ENCODE measurements at places on chromosomes 6 and 20. TPM values are rescaled to one million over a fixed set of nuclear protein-coding genes. Genes with fewer than 3 reads are reported as not detected.
A peak's percentile ranks its signal among the peaks of the same experiment; 100 is the strongest.

DNA sequence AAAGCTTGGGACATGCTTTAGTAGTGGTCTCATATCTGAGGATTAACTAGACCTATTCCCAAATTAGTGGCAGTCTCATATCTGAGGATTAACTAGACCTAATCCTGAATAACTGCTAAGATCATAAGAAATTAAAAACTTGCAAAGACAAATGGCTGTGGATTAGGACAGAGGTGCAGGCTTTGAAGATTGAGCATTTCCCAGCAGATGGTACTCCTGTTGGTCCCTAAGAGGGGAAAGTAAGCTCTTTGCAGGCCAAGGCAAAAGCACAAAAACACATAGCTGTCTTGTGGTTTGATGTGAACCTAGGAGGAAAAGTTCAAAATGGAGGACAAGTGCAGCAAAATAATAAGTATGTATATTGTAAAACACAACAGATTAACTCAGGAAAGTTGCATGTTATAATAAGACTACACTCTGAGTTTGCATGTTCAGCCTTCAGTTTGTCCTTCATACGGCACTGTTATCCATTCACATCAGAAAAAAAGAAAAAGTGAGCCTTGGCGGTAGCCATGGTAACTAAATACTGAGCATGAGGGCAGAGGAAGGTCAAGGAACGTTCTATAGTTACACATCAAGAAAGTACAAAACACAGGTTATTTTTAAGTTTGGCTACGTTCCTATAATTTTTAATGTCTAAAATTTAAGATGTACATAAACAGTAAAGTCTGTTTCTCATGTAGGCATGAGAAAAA lies 62.8 kb downstream of the FILIP1 start:
- no peak for DNase-seq
- H3K4me1 ChIP-seq: peaks cover 4% of the 10 kb centered on the region
- H3K36me3 ChIP-seq: peaks cover 4% of the 10 kb centered on the region
- H3K4me3 ChIP-seq: no peak overlapping the region
- peaks cover 7% of the 10 kb centered on the region for H3K27me3 ChIP-seq

DNA sequence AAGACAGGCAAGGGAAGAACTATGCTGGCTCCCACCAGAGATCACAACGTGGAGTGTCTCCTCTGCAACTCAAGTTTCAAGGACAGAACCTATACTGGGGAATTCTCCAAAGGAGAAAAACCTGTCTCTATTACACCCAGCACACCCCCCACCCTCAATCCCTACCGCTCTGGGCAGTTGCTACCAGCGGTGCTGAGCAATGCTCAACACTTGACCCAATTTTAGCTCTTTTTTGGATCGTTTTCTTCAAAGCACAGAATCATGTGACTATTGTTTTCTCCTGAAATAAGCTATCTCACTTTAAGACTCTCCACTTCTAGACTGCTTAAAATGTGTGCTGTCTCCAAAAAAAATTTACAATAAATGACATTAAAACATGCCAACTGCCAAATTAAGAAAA lies 23.3 kb downstream of the MAP7 start:
- H3K4me3 ChIP-seq: no peak overlapping the region
- H3K36me3 ChIP-seq: no peaks in the 10 kb centered on the region
- peaks cover 6% of the 10 kb centered on the region for H3K27me3 ChIP-seq
- H3K27ac ChIP-seq: no peak overlapping the region
- peaks cover 24% of the 10 kb centered on the region for H3K4me1 ChIP-seq
- no peak for DNase-seq

DNA sequence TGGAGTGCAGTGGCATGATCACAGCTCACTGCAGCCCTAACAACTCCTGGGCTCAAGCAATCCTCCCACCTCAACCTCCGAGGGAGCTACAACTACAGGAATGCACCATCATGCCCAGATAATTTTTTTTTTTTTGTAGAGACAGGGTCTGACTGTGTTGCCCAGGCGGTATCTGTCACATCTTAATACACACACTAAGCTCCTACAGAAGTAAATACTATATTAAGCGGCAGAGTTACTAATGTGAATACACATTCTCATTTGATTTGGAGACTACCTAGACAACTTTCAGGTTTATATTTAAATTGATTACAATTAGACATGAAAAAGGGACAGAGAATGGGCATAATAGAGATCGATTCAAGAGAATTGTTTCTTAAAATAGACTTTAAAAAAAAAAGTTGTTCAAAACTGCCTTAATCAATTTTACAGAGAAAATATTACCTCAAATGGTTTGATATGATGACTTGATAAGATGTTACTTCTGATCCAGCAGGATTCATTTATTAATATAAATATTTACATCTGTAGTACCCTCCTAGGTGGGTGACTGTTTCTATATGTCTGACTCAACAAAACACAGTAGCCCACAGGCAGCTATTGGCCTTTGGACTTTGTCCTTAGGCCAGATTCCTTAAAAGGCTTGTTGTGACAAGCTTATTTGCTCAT lies 7.1 kb upstream of the LOC128125822 start:
- H3K4me1 ChIP-seq: peaks cover 7% of the 10 kb centered on the region
- H3K27me3 ChIP-seq: peaks cover 5% of the 10 kb centered on the region
- no peaks in the 10 kb centered on the region for H3K36me3 ChIP-seq

- no peaks in the 10 kb centered on the region for H3K27me3 ChIP-seq
- no peak overlapping the region for H3K4me3 ChIP-seq
- DNase-seq: no peak
- peaks cover 10% of the 10 kb centered on the region for H3K4me1 ChIP-seq
These were observed 86.9 kb downstream of the RAMACL start for GRCh38 chr6:166499350-166500163.

DNA sequence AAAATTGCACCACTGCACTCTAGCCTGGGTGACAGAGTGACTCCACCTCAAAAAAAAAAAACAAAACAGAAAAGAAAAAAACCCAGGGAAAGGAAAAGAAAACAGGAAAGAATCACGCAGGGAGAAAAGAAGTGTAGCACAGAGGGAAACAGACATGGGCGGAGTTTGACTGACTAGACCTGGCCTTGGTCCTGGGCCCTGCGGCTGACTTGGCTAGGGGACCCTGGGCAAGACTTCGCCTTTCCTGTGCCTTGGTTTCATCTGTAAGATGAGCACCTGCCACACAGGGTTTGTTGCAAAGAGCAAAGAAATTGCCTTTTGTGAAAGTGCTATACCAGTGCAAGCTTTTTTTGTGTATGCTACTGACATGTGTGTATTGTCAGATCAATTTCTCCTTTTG lies 71.3 kb upstream of the KCNG1 start:
- H3K27me3 ChIP-seq: peaks cover 31% of the 10 kb centered on the region
- no peak overlapping the region for H3K4me3 ChIP-seq
- H3K27ac ChIP-seq: no peak overlapping the region
- no peak for DNase-seq
- no peaks in the 10 kb centered on the region for H3K36me3 ChIP-seq
- peaks cover 5% of the 10 kb centered on the region for H3K4me1 ChIP-seq

DNA sequence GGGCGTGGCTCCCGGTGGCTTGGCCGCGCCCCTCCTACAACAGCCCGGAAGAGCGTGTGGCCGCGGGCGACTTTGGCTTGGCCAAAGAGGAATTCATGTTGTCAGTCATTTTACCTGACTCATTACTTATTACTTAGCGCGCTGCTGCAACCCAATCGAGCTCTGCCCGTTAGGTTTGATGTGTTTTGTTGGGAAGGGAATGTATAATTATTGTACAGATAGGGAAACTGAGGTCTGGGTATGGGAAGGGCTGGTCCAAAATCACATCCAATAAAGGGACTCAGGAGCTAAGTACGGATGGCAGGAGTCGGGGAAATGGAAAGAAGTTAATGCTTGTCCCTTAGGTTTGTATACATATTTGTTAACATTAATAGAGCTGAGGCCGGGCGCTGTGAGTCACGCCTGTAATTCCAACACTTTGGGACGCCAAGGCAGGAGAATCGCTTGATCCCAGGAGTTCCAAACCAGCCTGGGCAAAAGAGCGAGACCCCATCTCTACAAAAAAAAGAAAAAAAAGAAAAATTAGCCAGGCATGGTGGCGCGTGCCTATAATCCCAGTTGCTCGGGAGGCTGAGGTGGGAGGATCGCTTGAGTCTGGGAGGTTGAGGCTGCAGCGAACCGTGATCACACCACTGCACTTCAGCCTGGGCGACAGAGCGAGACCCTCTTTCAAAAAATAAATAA lies 639 bp upstream of the ZNF335 start:
- peaks cover 10% of the 10 kb centered on the region for H3K36me3 ChIP-seq
- peak overlapping the region; percentile 89 for H3K4me3 ChIP-seq
- no peak for DNase-seq
- H3K27ac ChIP-seq: peak overlapping the region; percentile 100
- peaks cover 23% of the 10 kb centered on the region for H3K4me1 ChIP-seq
- peaks cover 4% of the 10 kb centered on the region for H3K27me3 ChIP-seq

- peak overlapping the region; percentile 74 for H3K27ac ChIP-seq
- peak overlapping the region; percentile 16 for H3K4me3 ChIP-seq
- peaks cover 73% of the 10 kb centered on the region for H3K4me1 ChIP-seq
- no peaks in the 10 kb centered on the region for H3K27me3 ChIP-seq
- DNase-seq: no peak
These were observed 8.0 kb upstream of the UBE2J1 start for GRCh38 chr6:89360415-89360999.

DNA sequence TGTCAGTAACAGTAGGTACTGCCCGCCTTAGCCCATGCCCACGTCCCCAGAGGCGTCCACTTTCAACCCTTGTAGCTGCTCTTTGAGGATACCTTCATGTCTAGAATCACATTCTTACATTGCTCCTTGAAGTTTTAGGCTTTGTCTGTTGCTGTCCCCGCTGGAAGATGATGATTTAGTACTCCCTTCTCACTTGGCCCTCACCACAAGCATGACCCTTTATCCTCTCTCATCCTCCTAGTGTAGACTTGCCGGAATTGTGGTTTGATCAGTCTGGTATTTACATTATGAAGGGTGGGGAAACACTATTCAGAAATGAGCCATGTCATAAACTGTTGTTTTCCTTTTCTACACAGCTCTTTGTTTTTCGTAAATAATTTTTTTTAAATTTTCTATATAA lies 87.4 kb downstream of the ARID1B start:
- peaks cover 65% of the 10 kb centered on the region for H3K4me1 ChIP-seq
- no peak overlapping the region for H3K27ac ChIP-seq
- no peak overlapping the region for H3K4me3 ChIP-seq
- no peaks in the 10 kb centered on the region for H3K27me3 ChIP-seq
- no peak for DNase-seq
- H3K36me3 ChIP-seq: peaks cover 2% of the 10 kb centered on the region

DNA sequence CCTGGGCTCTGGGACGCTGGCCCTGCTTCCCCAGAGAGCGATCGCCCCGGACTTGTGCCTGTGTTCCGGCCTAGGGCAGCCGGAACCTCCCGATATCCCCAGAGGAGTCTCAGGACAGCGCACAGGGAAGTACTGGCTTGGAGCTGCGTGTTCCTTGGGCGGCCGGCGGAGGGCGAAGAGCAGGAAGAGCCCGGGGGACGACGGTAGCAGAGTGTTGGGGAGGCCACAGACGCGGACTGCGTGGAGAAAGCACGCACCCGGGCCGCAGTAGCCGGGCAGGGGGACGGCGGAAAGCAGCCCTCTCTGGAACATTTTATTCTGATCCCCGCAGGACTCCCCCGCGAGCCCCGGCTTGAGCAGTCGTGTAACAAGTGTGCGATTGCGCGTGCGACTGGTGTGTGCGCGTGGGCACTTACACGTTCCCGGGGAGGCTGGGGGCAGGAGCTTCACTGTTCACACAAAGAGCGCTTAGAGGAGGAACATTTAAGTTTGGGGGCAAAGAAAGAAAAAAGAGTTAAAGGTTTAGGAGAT lies 36.1 kb downstream of the NCR2 start:
- H3K27ac ChIP-seq: peak overlapping the region; percentile 25
- peak overlapping the region; percentile 57 for H3K4me3 ChIP-seq
- peaks cover 2% of the 10 kb centered on the region for H3K36me3 ChIP-seq
- no peak for DNase-seq

- no peaks in the 10 kb centered on the region for H3K4me1 ChIP-seq
- H3K27ac ChIP-seq: no peak overlapping the region
- H3K4me3 ChIP-seq: no peak overlapping the region
These were observed 19.3 kb upstream of the IYD start for GRCh38 chr6:150349546-150349945.

DNA sequence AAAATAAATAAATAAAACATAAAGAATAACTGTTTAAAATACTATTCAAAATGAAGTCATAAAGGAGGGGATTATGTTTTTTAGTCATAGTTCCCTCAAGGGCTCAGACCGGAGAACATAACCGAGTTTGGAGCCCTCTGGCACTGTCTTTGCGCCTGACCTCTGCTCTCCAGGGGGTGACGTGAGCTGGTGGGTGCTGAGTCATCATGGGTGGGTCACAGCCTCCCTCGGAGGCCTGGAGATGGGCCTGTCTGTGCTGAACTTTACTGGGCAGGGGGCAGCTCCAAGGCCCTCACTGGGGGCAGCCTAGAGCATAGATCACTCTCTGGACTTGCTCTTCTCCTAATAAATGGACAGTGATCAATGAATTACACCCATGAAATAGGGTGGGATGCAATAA lies 3.1 kb upstream of the MAVS start:
- H3K4me1 ChIP-seq: peaks cover 19% of the 10 kb centered on the region
- H3K27me3 ChIP-seq: peaks cover 1% of the 10 kb centered on the region
- H3K4me3 ChIP-seq: no peak overlapping the region
- DNase-seq: no peak
- H3K36me3 ChIP-seq: peaks cover 4% of the 10 kb centered on the region

Gene OTOR
- not detected for total RNA-seq

Gene PARD6B
- 6.3 TPM for total RNA-seq

Gene SPATA25
- 0.59 TPM for total RNA-seq

All from activated T-helper 1 cell treated with anti-CD3 and anti-CD28 coated beads, Interleukin-12 subunit alpha, Interleukin-12 subunit beta, Interleukin-2, Interleukin-4 antibody, amounts not matched to agents 30 ng/mL and 10 ng/mL and 1 ng/mL, durations not matched to agents 14 hours and 24 hours and 36 hours (primary cell).